ENCODE measurements at places on chromosomes 12 and 14.

DNA sequence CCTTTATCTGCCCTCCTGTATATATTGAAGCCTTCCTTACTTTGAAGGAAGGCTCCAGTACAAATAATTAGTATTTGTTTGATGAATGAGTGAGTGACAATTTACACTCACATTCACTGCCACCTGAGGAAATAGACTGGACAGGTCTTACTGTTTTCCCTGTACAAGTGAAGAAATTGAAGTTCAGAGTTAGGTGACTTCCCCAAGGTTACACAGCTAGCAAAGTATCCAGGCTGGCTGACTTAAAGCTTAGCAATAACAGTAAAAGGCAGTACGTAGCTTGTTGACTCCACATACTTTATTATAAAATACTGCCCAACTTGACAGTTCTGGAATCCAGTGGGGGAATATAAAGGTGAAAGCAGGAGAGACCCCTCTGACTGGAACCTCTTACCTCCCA lies 2.6 kb upstream of the KRT18 start:
- no peak for DNase-seq

GRCh38 chr14:33163109-33163508 lies 224.4 kb downstream of the NPAS3 start:
- DNase-seq, result no peak

- no peak for DNase-seq
Observed at GRCh38 chr12:109346920-109347319, 780 bp upstream of the MYO1H start.

GRCh38 chr12:69404851-69405565 lies 45.5 kb downstream of the YEATS4 start:
- DNase-seq, result no peak

- no peak for DNase-seq
Observed at GRCh38 chr12:47766502-47767215, 6.4 kb upstream of the SLC48A1 start.

DNA sequence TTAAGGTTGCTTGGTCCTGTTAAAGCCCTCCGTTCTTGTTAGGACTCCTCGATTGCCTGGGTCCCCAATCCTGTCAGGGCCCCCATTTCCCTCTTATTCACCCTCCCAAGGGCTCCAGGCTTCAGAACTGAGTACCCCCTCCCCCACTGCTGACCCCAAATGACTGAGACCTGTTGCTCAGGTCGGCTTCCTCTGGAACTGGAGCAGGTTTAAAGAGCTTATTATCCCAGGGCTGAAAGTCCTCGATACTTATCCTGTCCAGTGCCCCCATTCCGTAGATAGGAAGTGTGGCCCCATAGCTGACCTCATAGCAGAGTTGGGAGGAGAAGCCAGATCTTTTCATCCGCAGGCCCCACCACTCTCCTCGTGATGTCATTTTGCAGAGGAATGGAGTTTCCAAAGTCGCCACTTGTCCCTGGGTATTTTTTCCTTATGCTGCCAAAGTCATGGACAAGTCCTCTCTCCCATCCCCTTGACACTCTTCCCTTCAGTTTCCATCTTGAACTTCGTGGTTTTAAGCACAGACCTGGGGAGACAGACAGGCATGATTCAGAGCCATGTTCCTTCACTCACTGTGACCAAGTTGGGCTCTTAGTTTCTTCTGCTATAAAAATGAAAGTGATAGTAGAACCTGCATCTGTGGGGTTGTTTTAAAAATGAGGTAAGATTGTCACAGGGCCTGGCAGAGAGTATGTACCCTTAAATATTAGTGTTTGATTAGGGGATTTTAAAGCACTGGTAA lies 1.2 kb downstream of the USP30 start:
- no peak for DNase-seq

DNA sequence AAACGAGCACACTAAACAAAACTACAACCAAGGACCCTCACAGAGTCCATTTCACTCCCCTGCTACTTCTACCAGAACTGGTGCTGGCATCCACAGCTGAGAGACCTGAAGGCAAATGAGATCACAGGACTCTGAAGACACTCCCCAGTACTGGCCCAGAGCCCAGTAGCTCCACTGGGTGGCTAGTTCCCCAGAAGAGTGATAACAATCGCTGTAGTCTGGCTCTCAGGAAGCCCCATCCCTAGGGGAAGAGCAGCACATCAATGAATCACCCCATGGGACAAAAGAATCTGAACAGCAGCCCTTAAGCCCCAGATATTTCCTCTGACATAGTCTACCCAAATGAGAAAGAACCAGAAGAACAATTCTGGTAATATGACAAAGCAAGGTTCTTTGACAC lies 190.7 kb upstream of the BMP4 start:
- DNase-seq, result no peak

GRCh38 chr14:54211551-54212308 lies 185.1 kb upstream of the CDKN3 start:
- DNase-seq, result no peak

DNA sequence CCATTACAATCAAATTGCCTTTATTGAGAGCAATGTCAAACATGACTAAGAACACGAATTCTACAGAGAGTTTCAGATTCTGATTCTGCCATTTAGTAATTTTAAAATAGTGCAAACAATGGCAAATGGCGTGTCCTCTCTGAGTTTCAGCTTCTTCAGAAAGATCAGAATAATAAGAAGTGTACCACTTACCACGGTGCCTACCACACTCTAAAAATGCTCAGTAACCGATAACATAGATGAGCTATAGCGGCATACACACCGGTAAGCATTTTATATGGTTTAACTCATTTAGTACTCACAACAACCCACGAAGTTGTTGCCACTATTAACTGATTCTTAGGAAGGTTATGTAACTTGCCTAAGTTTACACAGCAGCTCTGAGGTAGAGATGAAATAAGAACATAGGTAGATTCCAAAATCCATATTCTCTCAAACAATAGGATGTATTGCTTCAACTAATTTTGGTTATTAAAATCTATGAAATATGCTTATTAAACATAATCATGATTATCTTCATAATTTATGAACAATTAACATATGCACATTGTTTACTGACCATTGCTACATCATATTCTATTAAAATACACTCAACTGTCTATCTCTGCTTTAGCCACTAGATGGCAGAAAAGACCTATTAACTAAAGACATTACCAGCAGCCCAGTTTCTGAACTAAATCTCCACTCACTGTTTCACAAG lies 38.3 kb downstream of the SLC6A15 start:
- no peak for DNase-seq

- DNase-seq, result no peak
Observed at GRCh38 chr14:46490238-46490685, 161.3 kb downstream of the RPL10L start.

DNA sequence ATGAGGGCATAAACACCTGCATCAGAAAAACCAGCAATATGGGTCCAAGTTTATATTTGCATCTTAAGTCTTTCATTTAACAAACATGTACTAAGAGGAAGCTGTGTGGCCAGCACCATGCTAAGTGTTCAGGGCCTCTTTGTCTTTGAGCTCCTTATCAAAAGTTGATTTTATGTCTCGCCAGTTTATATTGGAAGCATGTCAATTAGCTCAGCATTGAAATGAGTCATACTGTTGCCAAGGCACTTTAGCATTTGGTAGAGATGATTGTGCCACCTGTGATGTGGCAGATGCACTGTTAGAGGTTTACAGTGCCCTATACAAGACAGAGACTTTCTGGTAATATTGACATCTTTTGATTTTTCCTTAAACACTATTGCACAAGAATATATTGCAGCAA lies 68.5 kb downstream of the BHLHE41 start:
- DNase-seq, result no peak

DNA sequence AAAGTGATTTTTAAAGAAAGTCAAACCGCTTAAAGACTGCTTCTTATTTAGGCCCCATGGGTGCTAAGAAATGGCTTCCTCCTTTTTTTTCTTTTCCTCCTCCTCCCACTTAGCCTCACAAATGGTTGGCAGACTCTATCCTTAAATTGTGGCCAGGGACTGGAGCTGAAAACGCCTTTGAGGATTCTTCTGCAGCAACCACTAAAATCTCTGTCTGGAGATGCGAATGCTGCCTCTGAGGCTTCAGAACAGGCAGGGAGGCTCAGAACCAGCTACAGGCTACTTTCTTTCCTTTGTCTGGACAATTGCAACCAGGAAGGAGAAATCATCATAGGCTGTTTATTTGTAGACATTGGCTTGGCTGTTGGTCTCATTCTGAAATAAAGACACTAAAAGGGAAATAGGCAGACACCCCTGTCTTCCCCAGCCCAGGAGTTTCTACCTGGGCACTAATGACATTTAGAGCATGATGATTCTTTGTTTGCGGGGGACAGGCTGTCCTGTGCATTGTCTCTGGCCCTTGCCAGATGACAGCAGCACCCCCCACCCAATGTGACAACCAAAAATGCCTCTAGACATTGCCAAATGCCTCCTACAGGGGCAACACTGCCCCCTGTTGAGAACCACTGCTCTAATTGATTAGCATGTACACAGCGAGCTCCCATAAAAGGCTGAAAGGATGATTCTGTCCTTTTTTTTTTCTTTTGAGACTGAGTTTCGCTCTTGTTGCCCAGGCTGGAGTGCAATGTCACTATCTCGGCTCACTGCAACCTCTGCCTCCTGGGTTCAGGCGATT lies 50.3 kb downstream of the MAP1LC3B2 start:
- no peak for DNase-seq

GRCh38 chr12:96104566-96104965 lies 69.2 kb upstream of the LTA4H start:
- no peak for DNase-seq

DNA sequence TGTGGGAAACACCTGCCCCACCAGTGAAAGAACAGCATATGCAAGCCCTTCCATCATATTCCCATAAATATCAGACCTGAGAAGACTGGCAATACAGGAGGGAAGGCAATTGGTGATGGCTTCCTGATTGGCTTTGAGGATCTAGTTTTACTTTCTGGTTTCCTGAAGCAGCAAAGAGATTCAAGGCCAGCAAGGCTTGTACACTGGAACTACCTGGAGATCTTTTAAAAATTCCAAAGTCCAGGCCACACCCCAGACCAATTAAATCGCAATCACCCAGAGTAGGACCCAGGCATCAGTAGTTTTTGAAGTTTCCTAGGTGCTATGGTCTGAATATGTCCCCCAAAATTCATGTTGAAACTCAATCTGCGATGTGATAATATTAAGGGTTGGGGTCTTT lies 2.9 kb upstream of the TEP1 start:
- no peak for DNase-seq

- no peak for DNase-seq
Observed at GRCh38 chr12:113860950-113861349, 105.2 kb downstream of the RBM19 start.

GRCh38 chr12:88544991-88545980 lies 35.0 kb downstream of the KITLG start:
- no peak for DNase-seq

DNA sequence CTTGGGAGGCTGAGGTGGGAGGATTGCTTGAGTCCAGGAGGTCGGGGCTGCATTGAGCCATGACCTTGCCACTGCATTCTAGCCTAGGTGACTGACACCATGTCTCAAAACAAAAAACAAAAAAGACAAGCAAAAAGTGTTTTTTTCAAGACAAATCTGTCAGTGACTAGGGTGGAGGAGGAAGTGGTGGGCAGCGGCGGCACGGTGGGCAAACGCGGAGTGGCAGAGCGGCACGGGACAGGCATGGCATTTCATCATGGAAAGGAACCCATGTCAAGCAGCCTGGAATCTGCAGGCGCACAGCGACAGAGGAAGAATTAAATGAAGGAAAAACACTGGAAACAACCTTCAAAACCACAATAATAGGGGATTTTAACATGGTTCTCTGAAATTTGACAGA lies 4.0 kb upstream of the BTBD6 start:
- DNase-seq, result no peak

- no peak for DNase-seq
Observed at GRCh38 chr12:115260762-115261675, 577.0 kb upstream of the TBX3 start.

- no peak for DNase-seq
Observed at GRCh38 chr14:23570806-23571483, 3.4 kb upstream of the AP1G2 start.

- DNase-seq, result no peak
Observed at GRCh38 chr12:97404543-97404942, 58.1 kb upstream of the RMST start.

GRCh38 chr12:111819191-111820158 lies 22.6 kb upstream of the MAPKAPK5 start:
- DNase-seq, result no peak

DNA sequence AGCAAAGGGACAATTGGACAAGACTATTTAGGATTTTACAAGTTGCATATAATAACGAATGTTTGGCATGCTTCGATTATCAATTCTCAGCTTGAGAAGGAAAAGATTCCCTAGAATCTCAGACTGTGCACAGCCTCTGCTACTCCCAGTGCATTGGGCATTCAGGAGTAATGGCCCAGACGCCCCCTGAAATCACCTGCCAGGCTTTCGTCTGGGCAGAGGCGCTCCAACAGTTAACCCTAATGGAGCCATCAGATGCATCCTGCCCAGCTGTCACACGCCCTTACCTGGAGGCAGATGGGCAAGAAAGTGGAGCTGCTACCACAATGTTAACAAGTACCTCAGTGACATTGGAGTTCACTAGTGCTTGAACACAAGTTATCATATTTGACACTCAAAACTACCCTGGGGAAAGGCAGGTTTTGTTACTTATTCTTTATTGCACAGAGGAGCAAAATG lies 927 bp upstream of the LRP6 start:
- DNase-seq, result no peak

GRCh38 chr14:54202288-54202687 lies 194.5 kb upstream of the CDKN3 start:
- no peak for DNase-seq

GRCh38 chr14:90093942-90094595 lies 32.3 kb downstream of the KCNK13 start:
- no peak for DNase-seq

DNA sequence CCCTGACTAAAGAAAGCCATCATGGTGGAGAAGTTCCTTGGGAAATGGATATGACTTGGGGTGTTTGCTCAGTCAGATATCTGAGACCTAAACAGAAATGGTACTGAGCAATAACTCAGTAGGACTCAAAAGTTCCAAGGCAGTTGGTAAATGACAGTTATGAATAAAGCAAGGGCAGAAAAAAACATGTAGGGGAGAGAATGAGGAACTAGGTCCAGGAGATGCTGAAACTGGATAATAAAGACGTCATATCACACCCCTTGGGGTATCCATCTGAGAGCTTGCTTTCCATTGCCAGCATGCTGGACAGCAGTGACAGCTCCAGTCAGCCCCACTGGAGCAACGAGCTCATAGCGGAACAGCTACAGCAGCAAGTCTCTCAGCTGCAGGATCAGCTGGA lies 37.5 kb downstream of the RPGRIP1 start:
- no peak for DNase-seq
